ENCODE measurements at places on chromosomes 11 and 22.
A peak's percentile ranks its signal among the peaks of the same experiment; 100 is the strongest.

DNA sequence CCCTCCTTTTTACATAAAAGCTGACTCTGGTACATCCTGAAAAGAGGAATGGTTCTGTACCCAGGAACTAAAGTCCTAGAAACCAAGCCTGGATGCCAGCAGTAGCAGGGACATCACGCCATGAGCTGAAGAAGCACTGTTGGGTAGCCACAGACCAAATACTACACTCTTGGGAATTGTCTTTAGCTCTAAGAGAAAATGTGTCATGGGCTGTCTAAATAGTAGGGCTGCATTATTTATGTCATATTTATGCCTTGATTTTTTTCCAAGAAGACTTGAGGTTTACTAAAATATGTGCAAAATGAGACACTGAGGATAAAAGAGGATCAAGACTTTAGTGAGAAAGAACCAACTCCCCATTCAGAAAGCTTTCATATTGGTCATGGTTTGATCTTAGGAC, 213.6 kb downstream of the RAB38 start:
- DNase-seq = no peak

- DNase-seq = no peak
Measured at GRCh38 chr22:50282361-50283155, 12.4 kb upstream of the MAPK11 start.

- no peak for DNase-seq
Measured at GRCh38 chr11:57214494-57214893, 22.6 kb downstream of the APLNR start.

DNA sequence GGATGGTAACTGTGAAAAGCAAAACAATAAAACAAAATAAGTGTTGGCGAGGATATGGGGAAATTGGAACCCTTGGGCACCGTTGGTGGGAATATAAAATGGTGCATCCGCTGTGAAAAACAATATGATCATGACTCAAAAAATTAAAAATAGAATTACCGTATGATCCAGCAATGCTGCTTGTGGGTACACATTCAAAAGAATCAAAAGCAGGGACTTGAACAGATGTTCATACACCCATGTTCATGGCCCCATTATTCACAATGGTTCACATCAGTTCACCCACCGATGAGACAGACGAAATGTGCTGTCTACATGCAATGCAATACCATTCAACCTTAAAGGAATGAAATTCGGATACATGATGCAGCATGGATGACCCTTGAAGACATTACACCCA, 1.2 kb upstream of the DERL3 start:
- no peak for DNase-seq

DNA sequence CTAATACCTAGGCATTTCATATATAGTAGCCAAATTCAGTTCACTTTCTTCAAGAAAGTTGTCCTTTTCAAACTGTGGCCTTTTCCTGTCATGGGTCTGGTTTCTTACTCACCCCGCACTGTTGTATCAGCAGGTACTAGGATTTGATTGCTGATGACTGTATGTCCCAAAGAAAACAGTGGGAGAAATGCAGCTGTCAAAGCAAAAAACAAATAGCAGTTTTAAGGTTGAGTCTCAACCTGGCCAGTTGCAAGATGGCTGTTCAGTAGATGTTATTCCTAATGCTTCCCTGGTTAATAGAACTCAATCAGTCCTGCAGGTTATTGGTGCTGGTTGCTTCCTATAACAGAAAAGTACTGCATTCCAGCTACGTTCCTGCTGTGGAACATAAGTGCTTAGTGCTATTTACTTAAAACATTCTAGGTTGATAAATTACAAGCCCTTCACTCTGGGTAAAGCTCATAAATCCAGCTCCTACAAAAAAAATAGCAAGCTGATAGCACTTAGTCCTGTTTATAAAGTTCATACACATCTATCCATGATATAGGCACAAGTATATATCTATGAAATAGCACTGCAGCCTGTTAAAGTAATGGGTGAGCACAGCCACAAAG, 26.6 kb downstream of the NF2 start:
- no peak for DNase-seq

DNA sequence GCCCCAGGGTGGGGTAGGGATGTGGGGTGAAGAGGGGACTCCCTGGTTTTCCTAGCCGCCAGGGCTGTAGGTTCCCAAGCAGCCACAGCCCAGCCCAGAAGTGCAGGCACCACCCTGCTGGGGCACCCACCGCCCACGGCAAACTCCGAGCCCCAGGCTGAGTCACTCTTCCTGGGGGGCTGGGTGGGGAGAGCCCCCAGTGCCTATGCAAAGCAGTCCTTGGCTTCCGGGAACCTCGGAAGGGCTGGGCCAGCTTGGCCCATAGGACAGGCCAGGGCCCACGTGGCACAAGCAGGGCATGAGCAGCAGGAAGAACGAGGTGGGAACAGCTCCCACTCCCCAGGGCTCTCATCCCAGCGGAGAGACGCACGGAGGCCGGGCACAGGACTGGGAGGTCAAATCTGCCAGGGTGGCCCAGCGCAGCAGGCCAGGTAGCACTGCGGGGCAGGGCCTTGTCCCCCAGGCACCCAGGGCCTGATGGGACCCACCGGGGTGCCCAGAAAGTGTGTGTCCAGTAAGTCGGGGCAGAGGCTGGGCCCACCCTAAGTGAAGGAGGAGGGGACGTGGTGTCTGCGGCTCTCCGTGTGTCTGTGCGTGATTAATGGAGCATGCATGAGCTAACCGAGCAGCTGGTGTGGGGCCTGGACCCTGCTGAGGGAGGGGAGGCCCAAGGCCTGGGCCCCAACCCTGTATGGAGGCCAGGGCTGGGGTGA, 4.6 kb upstream of the IL17REL start:
- DNase-seq = no peak

DNA sequence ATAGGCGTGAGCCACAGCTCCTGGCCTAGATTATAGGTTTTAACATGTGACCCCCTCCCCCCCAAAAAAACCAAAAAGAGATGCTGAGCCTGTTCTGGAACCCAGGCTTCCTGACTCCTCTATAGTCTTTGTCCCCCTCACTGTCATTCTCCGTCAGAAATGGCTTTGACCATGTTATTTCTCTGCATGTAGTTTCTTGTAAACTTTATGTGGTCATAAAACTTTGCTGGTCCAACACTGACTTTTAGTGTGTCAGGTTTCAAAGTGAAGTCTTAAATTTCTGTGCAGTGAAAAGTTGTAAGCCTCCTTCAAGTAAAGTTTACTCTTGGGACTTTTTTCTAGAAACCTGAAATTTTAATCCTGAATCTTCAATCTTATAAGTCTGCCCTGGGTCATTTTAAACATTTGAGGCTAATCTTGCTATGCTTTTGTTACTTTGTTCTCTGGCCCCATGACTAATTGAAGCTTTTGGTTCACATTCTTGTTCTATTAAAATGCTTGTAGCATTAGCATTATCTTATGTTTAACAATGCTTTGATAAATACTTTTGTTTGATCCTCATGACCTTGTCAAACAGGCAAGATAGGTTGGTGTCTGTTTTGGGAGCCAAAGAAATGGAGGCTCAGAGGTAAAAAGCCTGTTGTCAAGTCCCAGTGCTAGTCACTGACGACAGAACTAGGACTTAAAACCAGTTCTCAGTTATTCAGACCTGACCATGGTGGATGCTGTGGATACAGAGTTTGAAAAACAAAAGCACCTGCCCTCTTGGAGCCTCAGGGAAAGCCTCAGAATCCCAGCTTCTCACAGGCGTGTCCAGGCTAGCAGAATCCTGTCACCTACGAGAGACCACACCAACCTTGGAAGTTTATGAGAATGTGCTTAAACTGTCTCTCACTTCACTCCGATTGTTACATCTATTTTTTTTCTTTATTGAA, 87.7 kb upstream of the HORMAD2 start:
- DNase-seq = no peak

GRCh38 chr11:88398372-88398771, 60.8 kb upstream of the CTSC start:
- no peak for DNase-seq

DNA sequence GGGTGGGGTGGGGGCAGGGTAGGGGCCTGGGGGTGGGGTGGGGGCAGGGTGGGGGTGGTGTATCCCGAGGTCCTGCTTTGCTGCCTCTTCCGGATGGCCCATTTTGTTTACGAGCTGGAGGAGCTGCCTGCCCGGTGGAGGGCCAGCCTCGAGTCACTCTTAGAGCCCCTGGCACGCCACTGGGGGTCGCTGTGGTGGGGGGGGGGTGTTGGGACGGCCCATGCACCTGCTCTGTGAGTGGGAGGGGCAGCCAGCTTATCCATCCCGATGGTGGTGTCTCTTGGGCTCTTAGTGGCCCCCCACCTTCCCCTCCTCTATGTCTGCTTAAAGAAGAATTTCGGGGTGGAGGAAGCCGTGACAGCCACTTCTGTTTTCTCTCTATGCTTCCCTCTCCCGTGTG, 24.6 kb downstream of the MRGPRD start:
- DNase-seq = peak; percentile 50

- peak; percentile 69 for DNase-seq
Measured at GRCh38 chr22:32531931-32532819, 57.6 kb downstream of the FBXO7 start.

DNA sequence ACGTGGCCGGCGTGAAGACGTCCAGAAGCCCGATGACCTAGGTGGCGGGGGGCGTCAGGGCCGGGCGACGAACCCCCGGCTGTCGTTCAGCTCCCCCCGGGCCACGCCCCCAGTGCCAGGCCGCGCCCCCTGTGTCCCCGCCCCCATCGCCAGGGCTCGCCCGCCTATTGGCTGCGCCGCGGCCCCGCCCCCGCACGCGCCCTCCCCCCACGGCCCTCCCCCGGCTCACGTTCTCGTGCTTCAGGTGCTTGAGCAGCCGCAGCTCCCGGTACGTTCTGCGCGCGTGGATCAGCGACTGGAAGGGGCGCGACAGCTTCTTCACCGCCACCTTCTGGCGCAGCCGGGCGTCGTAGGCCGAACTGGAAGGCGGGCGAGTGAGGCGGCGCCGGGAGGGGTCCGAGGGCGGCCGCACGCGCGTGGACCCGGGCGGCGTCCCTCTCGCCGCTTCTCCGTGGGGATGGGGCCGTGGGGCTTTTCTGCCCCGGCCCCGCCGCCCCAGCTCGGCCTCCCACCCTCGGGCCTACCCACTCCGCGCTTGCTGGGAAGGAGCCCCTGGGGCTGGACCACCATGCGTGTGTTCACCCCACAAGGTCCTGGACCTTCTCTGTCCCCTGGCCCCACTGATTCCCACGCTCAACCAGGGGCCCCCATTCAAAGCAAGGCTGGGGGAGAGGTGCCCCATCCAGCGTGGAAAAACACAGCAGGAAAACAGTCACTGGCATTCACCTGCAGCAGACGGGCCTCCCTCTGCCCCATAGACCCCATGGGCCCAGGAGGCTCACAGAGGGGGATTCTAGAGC, 2.4 kb downstream of the MAPK11 start:
- DNase-seq = peak; percentile 86

GRCh38 chr22:22219140-22219996, 25.2 kb upstream of the VPREB1 start:
- DNase-seq = no peak

GRCh38 chr11:96074551-96075310, 150.8 kb upstream of the MTMR2 start:
- DNase-seq = no peak

GRCh38 chr11:13620063-13620462, 48.4 kb upstream of the FAR1 start:
- no peak for DNase-seq

DNA sequence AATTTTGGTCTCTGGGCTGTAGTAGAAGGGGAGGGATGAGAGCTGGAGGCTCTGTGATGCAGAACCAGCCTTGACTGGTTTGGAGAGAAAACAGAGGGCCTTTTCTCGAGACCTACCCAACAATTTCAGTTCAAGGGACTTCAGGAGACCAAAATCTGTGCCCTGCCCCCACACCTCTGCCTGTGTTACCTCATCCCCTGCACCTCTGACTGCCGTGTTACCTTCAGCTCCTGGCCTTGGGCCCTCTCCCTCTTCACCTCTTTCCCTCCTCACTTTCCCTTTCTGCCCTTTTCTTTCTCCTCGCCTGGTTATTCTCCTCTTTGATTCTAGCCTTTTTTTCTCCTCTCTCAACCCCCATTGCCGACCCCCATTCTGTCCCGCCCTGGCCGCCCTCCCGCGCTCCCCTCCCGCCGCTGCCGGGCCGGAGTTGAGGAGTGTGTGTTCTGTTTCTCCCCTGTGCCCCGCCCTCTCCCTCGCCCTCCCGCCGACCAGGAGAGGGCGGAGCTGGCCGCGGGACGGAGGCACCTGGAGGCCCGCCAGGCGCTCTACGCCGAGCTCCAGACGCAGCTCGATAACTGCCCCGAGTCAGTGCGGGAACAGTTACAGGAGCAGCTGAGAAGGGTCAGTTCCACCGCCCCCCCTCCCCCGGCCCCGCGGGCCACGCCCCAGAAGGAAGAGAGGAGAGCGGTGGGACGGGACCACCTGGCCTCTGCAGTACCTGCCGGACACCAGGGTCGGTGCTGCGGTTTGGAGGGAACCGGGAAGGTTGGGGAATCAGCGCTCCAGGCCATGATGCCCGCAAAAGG, 27.2 kb downstream of the PHLDB1 start:
- DNase-seq = peak; percentile 90

DNA sequence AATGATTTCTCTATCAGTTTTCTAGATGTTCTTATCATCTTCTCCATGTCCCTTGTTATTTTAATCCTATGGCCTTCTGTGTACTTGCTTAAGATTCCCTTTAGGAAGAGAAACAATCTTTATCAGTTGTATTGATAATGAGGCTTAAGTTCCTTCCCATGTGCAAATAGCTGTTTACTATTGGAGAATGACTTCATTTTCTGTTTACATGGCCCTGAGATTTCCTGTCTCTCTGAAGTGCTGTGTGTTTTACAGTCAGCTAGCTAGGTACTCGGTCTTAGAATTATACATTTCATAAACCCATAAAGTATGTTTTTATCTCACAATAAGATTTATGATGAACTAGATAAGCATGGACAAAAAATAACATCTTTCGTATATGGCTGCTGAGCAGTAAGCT, 67.5 kb upstream of the CCDC179 start:
- DNase-seq = no peak

GRCh38 chr11:116062129-116062489, 557.9 kb upstream of the CADM1 start:
- no peak for DNase-seq

DNA sequence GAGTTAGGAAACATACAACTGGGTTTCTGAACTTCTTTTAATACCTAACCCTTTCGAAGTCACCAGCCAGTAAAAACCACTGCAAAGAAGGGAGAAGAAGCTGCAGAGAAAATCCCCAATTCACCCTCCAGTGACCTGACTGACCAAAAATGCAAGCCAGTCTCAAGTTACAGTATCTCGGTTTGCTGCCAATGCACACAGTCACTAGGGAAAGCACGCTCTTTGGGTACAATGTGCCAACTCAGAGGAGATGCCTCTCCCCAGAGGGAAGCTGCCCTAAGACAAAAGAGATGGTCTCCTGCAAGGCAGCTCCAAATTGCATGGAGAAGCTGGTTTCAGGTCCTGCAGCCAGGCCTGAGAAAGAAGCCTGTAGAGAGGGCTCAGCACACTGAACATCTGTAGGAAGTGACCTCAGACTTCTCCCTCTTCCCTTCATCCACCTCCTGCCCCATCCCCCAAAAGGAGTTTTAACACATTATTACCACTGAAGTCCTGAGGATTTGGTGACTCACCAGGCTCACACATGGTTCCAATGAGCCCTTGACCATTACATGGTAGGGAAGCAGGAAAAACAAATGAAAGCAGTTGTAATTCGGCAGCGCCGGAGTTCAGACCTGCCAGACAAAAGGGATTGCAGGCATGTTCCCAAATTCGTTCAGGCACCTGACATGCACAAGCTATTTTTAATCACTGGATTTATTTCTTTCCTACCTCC, 90.1 kb downstream of the ETS1 start:
- DNase-seq = peak; percentile 46

- DNase-seq = no peak
Measured at GRCh38 chr11:5983443-5983842, 3.3 kb downstream of the OR52L1 start.

- no peak for DNase-seq
Measured at GRCh38 chr11:75820645-75821044, 5.6 kb downstream of the UVRAG start.

GRCh38 chr11:9862981-9863380, 199.1 kb downstream of the SWAP70 start:
- no peak for DNase-seq

Measured in ovary (tissue), 10 donors.